ENCODE measurements at places on chromosomes 16 and 17.

DNA sequence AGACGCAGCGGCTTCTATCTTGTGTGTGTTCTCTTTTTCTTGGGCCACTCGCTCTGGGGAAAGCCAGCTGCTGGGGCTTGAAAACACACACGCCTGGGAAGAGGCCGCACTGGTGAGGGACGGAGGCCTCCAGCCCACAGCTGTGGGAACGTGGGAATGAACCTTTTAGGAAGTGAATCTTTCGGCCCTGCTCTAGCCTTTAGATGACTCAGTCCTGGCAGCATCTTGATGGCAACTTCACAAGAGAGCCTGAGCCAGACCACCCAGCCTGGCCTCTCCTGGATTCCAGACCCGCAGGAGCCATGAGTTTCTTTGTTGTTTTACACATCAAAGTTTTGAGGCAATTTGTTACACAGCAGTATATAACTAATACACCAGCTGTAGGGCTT lies 2.2 kb upstream of the PDPK1 start:
- DNase-seq = no peak

- no peak for DNase-seq
These were observed 31.4 kb downstream of the HS3ST3B1 start for GRCh38 chr17:14332331-14332730.

- DNase-seq = no peak
These were observed 53.3 kb upstream of the LYRM9 start for GRCh38 chr17:27946513-27946912.

DNA sequence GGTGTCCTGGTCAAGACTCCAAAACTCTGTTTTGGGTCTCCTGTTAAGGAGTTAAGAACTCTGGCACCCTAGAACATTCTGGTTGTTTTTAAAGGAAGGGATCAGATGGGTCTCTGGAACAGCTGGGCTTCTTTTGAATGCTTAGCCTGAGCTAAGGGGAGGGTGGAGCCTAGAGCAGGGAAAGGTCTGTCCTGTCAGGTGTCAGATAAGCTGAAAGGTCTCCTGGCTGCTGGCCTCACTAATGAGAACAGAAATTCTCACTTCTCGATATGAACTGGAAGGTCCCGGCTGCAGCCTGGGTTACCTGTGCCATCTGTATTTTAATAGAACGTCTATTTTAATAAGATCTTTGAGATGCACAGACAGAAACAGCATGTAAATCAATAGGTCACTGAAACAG lies 69.0 kb downstream of the RAP1GAP2 start:
- DNase-seq = no peak

GRCh38 chr17:1491443-1492248 lies 840 bp downstream of the MYO1C start:
- DNase-seq = no peak

GRCh38 chr16:28923231-28923587 lies 1.8 kb downstream of the RABEP2 start:
- DNase-seq = no peak

GRCh38 chr16:10519929-10520868 lies 60.2 kb downstream of the EMP2 start:
- DNase-seq = no peak

DNA sequence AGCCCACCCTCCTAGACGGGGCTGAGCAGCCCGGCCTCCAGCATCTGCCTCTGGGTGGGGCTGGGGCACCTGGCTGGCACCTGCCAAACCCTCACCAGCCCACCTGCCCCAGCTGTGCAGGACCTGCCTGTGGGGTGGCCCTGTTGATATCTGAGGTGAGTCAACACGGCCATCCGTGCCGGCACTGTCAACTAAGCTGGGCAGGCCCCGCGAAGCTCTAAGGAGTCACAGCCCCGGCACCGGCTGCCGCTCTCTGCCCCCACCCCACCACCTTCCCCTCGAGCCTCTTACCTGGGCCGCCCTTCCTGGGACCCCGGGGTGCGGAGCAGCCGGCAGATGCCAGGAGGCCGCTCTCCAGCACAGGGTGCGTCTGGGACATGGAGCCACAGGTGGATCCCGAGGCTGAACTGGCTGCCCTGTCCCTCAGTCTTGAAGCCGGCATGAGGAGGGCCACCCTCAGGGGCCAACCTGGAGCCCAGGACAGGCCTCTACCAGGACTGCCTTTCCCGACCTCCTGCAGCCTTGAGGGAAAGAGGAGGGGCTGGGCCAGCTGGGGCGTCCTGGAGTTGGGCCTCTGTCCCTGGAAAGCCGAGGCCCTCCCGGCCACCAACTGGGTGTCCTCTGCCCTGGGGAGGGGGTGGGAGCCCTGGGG lies 515 bp downstream of the CBFA2T3 start:
- DNase-seq = no peak

- peak; percentile 21 for DNase-seq
These were observed 50.2 kb upstream of the WSCD1 start for GRCh38 chr17:6019959-6020358.

- DNase-seq = no peak
These were observed 24.8 kb upstream of the PIK3R6 start for GRCh38 chr17:8892338-8892690.

DNA sequence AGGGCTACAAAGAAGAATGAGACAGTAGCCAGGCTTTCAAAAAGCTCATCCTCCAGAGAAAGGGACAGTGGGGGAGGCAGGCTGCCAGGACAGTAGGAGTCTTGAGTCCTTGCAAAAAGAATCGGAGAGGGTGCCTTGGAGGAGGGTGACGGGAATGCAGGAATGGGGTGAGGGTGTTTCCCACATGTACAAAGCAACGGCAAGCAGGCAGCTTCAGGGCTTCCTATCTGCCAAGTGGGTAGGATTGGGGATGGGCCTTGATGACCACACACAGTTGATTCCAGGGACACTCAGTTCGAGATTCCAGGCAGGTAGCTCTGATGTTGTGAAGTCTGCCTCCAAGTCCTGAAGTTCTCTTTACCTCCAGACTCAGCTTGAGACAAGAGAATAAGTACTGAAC lies 54.4 kb downstream of the C17orf67 start:
- DNase-seq = no peak

- no peak for DNase-seq
These were observed 292.7 kb downstream of the HAPSTR1 start for GRCh38 chr16:9384141-9384540.

DNA sequence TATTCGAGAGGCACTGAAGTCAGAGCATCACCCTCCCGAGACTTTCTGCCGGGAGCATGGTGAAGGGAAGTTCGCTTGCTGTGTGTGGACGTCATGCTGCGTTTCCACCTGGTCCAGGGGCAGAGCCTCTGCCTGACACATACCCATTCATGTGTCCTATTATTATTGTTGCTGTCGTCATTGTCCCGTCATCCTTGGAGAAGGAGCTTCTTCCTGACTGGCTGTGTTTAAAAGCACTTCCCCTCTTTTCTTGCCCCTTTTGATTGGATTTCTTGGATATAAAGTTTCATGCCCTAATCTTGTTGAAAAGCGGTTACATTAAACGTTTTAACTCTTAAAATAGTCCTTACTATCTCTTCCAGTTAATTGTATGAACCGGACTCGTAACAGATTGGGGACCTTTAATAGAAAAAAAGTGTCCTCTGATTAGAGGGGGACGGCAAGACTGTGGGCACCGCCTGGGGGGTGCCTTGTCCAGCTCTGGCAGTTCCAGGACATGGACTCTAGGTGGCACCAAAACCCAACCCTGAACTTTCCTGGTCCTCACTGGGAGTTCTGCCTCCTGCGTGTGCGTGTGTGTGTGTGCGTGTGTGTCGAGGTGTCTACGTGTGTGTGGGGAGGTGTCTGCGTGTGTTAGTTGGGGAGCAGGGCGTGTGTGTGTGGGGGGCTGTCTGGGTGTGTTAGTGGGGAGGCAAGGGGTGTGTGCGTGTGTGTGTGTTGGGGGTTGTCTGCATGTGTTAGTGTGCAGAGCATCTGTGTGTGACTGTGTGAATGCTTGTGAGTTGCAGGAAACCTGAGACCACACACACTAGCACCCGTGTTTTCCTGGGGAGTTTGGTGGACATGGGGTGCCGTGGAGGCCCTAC lies 133.3 kb upstream of the CIBAR2 start:
- DNase-seq = peak; percentile 41

GRCh38 chr17:45135978-45136791 lies 698 bp downstream of the ACBD4 start:
- no peak for DNase-seq

DNA sequence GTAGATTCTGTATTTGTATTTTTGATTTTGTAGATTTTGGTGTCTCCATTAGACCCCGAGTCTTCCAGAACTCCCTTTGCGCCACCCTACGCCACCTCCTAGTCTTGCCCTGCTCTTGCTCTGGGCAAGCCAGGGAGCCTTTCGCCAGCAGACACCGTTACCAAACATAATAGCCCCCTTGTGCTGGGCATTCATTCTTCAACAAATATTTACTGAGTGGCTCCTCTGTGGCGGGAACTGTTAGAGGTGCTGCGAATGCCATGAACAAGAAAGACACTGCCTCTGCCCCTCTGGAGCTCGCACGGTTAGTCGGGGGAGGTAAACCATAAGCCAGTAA lies 841 bp upstream of the GPT2 start:
- DNase-seq = no peak

DNA sequence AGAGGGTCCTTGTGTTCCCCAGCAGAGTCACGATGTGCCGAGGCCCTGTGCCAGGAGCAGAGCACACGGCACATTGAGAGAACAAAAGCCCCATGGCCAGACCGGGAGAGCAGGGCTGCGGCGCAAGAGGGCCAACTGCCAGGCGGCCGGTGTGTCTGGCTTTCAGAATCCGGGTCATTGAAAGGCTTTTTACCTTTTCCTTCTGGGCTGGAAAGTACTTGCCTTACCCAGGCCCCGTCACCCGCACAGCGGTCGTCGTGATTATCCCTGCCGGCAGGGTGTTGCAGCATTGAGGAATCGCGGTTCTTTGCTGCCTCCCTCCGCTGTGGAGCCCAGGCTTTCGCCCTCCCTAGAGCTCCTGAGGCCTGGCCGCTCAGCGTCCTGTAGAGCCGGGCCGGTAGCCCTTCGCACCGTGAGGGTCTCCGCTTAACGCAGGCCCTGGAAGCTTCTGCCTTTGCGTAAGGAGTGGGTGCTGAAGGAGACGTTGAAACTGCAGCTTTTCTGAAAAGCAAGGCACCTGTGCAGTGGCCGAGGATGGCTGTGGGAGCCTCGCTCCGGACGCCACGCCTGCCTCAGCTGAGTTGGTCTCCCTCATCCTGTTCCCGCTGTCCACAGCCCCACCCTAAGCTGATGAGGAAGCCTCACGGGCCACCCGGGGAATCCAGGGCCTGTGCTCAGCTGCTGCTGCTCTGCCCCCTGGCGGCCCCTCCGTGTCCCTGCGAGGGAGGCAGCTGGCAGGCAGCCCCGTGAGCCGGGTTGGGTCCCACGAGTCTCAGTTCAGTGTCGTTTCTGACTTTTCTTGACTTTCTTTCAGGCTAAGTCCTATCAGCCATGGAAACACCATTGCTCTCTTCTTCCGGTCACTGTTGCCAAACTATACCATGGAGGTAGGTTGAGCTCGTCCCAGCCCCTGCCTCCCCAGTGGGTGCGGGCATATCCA lies 8.6 kb upstream of the MC1R start:
- DNase-seq = peak; percentile 66
